ENCODE measurements at places on chromosomes 7 and 10.

DNA sequence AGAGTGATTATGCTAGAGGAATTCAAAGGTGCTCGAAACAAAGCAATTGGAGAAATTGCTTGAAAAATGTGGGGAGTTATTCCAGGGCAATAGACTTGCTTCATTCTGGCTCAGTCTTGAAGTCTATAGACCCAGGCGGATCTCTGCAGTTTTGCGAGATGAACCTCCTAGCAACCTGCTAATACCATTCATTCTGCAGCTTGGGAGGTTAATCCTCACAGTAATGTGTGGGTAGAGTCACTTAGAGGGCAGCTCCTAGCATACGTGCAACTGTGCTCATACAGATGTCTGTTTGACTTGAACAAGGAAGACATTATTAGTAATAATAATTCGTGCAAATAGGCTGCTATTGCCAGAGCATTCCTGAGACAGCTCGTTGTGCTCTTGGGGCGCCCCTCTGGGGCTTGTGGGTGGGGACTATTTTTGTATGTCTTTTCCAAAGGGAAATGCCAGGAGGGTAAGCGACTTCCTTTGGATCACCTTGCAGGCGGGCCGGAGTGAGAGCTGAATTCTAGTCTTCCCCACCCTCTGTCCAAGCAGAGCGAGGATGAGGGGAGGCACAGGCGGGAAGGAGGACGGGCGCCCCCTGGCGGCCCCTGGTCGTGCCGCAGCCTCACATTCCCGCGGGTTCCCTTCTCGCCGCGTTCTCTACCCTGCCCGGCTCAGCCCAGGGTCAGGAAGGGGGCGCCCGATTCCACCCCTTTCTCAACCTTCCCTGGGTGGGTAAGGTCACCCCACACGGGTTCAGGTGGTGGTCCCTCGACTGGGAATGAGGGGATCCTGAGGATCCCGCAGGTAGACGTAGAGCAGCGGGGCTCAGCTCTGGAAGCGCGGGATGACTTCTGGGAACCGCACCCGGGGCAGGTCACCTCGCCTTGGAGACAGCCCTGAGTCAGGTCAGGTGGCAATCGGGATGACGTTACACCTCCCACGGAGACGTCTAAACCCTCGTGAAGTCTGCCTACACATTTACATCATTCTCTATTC lies 241.5 kb downstream of the PHTF2 start:
- DNase-seq = peak; percentile 10

DNA sequence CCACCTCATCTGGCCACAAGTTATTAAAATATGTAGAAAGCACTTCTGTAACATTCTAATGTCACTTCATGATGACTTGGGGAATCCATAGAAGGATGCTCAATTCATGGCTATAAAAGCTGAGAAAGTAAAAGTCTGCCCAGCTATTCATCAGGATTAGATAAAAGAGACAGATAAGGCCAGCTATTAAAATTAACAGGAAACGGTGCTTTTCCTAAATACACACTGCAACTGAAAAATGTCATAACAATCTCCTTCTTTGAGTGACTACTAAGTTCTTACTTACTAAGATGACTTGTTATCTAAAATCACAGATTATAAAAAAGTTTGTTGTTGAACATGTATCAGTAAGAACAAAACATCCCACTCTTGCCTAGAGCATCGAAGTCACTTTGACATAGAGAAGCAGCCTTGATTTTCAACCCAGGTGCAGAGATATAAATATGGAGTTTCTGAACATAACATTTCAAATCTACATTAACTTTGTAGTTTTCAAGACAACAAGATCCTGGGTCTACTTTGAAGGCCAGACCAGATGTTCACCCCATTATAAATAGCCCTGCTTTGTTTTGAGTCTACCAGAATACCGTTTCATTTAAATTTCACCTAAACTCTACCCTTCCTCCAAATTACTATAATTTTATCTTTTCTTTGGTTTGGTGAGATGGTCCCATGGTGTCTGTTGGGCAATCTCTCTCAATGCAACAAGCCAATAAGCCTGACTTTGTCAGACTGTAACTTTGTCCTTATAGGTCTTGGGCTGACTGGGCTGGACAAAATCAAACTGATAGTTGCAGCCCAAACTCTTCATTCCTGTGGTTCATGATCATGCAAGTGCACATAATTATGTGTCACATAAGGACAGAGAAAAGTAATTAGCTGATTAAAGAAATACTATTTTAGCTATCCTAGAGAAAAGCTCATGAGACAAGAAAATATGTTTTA lies 24.0 kb downstream of the HYCC1 start:
- no peak for DNase-seq

DNA sequence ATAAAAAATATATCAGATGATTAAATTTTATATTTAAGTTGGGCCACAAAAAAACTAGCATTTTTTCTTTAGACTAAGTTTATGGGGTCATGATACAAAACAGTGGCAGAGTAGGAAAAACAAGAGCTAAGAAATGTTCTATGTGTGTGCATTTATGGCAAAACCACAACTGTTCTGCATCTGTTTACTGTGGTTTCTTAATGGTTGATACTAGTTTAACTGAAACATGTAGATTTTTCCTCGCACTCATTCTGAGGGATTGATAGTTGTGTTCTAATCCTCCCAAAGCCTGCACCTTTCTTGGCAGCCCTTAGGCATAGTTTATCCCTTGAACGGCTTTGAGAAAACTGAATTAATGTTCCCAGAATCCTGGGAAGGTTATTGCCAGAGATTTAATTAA lies 66.6 kb upstream of the PHYHIPL start:
- no peak for DNase-seq

DNA sequence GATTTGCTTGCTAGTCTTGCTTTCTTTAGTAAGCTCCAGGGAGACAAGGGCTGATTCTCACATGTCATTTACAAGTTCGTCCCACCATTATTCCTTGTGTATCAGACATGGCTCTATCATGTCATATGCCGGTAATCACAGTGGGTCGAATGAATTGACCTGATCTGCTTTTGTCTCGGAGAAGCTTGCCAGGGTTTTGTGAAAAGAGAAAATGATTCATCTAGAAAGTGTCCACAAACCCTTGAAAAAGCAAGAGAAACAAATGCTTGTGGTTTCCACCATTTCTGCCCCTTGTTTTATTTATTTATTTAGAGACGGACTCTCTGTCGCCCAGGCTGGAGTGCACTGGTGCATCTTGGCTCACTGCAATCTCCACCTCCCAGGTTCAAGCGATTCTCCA lies 278.5 kb downstream of the TCF7L2 start:
- DNase-seq = peak; percentile 30

DNA sequence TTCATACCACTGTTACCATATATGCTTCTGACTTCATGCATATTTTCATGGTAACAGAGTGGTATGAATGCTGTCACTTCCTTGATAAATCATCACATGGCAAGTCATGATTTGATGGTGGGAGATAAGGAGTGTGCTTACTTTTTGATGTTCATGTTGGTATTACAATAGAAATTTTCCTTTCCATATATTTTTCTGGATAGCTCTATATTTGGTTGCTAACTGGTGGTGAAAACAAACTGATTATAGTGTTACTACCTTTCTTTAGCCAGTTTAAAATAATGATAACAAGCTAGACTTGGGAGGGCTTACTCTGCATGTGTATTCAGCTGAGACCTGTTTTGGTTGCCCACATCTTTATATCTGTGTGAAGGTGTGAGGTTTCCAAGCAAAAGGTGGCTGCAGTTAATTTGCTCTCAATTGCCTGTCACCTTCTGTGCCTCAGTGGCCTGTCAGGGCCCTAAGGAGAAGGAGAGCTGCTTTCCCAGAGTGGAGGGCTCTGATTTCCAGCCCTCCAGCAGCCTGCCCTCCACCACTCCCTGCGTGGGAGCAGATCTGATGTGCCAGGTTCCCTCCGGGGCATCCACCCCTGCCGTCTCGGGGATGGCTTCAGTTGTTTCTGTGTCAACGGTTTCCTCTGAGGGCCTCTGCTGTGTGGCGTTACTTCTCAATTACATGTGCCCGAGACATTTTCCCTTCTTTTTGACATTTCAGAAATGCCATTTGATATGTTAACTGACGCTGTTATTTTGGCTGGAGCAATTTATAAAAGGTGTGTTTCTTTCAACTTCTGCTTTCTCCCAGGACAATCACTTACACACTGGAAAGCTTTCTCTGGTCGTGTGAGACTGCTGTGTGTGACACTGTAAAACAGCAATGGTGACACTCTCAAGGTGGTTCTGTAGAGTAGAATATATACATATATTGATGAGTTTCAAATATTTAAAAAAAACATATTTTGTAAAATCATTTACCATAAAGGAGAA lies 107.7 kb upstream of the KLF6 start:
- DNase-seq = no peak
